ENCODE measurements at places on chromosomes 2 and 18. TPM values are rescaled to one million over a fixed set of nuclear protein-coding genes. Genes with fewer than 3 reads are reported as not detected.

GRCh38 chr18:22394428-22394827 is 23.3 kb downstream of the CTAGE1 start:
- no peak for DNase-seq

GRCh38 chr2:151033271-151034248 is 228.1 kb downstream of the RBM43 start:
- DNase-seq: no peak

DNA sequence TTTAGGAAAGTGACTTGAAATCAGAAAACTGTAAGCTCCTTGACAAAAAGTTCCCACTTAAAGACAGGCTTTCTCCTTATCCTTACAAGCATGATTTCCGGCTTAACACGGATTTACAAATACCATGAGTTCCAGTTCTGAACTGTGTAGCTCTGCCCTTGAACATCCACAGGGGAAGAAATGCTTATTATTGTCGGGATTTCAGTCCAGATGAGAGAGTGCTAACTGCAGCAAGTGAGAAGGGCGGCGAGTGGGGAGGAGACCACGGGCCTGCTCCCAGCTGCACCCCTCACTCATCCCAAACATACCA is 73.1 kb downstream of the LRRC30 start:
- no peak for DNase-seq

- no peak for DNase-seq
These were observed 187.1 kb downstream of the NR4A2 start for GRCh38 chr2:156145469-156145868.

DNA sequence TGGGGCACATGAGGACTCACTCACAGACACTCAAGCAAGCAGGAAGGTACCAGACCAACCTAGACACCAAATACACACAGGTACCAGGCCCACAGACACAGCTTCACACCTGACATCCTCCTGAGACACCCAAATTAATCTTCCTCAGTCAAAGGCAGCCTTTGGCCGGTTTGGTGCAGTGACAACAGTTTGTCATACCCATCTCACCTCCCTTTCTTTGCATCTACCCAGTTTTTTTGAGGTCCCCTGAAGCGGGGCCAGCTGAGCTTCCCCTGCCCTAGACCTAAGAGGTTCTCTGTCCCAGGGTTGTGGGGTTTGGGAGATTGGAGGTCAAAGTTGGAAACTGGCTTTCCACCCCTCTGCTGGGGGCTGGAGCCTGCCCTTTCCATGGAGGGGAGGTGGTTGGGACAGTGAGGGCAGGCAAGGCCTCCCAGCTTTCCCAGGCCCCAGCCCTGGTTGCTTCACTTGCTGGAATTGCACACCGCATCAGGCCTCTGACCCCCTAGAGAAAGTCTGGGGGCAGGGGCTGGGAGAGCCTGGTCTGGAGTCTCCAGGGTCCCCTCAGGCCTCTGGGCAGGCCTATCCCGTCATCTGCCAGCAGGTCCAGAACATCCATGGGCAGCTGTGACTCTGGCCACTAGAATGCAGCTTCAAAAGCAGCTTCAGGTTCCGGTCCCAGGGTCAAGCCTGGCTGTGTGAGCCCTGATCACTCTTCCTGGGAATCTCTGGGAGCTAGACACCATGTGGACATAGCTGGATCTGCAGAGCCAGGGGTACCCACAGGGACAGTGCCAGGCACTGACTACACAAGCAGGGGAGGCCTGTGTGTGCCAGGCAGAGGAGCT is 12.5 kb upstream of the TEX261 start:
- no peak for DNase-seq

- no peak for DNase-seq
These were observed 196.3 kb downstream of the LOXHD1 start for GRCh38 chr18:46460754-46461153.

- no peak for DNase-seq
These were observed 34.3 kb upstream of the RMP24 start for GRCh38 chr18:35938158-35938557.

DNA sequence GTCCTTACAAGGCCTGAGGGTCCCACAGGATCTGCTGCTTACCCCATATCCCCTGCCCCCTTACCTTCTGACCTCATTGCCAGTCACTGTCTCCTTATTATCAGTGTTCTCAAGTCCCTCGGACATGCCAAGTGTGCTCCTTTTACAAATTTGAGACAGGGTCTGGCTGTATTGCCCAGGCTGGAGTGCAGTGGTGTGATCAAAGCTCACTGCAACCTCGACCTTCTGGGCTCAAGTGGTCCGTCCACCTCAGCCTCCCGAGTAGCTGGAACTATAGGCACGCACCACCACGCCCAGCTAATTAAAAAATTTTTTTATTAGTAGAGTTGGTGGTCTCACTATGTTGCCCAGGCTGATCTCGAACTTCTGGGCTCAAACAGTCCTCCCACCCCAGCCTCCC is 141.0 kb downstream of the PHLPP1 start:
- no peak for DNase-seq

- DNase-seq: no peak
These were observed 37.6 kb upstream of the ACKR3 start for GRCh38 chr2:236531996-236532395.

DNA sequence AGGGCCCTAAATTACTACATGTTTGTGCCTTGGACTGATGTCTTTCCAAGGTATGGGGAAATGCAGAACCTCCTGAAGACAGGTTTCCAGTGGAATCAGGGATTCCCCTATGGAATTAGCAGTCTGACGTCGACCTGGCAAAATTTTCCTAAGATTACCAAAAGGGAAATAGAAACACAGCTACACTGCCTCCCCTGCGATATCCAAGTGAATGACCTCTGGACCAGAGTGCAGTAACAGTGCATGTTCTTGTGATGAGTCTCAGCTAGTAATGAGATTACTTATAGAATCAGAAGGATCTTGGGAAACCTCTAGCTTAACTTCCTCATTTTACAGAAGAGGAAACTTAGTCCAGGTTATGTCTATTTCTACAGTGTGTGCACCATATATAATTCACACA is 21.3 kb upstream of the CHST9 start:
- DNase-seq: peak; percentile 6

DNA sequence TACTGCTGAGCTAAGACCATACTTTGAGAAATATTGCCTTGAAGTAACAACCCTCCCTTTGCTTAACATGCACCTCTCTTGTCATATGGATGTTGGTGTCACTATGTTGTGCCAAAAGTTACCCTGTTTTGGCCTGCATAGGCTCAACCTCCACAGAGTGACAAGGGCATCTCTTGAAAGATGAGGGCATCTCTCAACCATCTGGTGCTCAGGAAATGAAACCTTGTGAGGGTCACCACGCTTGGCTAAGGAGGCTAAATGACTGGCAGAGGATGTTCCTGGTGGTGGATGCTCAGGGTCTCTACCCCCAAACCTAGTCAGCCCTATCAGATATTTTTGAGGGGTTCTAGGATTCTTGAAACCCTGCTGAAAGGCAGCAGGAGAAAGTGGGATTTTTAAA is 2.3 kb downstream of the LHCGR start:
- DNase-seq: no peak

DNA sequence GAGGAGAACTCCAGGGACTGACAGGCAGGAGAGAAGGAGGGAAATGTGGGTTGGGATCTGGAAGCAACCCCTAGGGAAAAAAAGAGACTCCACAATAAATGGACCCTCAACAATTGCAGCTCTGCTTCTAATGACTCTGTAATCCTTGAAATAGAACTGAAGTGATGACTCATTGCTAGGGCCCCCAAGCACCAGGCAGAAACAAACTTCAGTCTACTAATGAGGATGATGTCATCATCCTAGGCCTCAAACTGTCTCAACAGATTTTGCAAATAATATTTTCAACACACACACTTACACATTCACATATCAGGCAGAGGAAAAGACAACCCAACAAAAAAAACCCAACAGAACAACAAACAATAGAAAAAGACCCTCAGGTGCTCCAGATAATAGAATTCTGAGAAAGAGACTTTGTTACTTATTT is 143.3 kb downstream of the HDAC4 start:
- no peak for DNase-seq

DNA sequence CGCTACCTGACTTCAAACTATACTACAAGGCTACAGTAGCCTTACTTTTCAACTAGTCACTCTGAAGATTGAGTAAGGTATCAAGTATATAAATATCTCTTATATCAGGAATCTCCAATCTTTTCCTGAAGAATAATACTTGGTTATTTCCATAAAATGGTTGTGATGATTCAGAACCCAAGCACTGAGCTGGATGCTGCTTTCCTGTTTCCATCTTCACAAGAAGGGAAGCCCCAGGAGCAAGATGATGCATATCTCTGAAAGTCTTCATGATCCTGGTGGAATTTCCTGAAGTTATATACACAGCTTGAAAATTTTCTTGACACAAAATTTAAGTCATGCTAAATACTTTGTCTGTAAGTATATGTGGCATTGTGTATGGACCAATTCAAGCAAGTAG is 243.9 kb upstream of the TANK start:
- no peak for DNase-seq

- DNase-seq: no peak
These were observed 10.2 kb upstream of the CABYR start for GRCh38 chr18:24128700-24129099.

DNA sequence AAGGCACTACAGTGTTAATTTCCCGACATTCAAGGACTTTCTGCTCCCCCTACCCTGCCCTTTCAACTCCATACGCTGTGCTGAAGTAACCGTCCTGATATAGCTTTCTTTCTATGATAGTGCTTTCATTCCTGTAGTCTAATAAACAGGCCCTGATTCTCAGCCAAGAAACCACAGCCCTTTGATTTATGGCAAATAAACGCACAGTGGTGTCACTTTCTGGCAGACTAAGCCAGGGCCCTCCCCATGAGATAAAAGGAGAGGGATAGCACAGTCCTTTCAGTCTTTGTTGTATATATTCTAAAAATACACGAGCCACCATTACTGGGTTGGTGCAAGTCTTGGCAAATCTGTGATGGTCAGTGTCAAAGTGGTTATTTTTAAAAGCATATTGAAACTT is 291.2 kb downstream of the ALPK2 start:
- no peak for DNase-seq

DNA sequence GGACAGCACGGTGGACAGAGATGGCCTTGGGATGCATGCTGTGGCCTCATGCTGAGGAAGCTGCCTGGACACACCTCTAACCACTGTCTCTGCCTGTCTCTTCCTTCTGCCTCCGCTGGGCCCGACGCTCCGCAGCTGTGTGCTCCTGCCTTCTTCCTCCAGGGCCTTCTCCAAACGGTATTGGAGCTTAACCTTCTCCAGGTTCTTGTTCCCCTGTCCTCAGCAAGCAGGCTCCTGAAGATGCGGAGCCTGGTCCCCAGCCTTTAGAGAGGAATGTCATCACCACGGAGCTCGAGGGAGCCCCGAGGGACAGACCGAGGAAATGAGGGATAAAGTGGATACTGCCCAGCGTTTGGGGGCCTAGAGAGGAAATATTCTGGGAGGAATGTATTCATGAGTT is 155.1 kb downstream of the DYSF start:
- DNase-seq: no peak

DNA sequence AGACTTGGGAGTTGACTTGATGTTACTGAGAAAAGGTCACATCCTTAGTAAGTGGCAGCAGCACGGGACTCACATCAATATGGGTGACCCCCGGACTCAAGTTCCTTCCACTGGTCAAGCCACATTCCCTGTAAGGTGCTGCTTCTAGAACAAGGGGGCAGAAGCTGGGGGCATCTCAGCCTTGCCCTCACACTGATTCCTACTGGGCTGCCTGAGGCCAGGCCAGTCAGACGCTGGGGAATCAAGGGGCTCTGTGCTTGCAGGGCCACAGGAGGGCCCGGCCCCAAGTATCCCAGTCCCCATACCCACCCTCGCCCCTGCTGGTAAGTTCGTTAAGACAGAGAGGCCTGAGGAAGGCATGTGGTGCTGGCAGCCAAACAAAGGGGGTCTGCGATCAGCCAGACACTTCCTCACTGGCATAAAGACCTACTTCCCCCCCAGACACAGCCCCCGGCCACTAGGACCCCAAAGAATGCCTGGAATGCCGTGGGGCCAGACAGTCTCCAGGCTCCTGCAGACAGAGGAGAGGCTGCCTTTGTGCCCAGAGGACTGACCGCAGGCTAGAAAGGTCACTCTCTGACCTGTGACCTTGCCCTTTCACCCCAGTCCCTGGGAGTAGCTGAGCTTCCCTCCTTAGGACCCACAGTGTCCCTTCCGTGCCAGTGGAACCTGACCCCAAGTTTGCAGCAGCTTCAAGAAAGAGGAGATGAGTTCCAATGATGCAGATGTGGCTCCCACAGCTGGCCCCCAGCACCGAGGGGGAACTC is 83.6 kb downstream of the HS1BP3 start:
- DNase-seq: no peak

GRCh38 chr2:128451084-128452023 is 132.7 kb upstream of the HS6ST1 start:
- no peak for DNase-seq

GRCh38 chr18:46866523-46866922 is 50.8 kb downstream of the PIAS2 start:
- no peak for DNase-seq

DNA sequence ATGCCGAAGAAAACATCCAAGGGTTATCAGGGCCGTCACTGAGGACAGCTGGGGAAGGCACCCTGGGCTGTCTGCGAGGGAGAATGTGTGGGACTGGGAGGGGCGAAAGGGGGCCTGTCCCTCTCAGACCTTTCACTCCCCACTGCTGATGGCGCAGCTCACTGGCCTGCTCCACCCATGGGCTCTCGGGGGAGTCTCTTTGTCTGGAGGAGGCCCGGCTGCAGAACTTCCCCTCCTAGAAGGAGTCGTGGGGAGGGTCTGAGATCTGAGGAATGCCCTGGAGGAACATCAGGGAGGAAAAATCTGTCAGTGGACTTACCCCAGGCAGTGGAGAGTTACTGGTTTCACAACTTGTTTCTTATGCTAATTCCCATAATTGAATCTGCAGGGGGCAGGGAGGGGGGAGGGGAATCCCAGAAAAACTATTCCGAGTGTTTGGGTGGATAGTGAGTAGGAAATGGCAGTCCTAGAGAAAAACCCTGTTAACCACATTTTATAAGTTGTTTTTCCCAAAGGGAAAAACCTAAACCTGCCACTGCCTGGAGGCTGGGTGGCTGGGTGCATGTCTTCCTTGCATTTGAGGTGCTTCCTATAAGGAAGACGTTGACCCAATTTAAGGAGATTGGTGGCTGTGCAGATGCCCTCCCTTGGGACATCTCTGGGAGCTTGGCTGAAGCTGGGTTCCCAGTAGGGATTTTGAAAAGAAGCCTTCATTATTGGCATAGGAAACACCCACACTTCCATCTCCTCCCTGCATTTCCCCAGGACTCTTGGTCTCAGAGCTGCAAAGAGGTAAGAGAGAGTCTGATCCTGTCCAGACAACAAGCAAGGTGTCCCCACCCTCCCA is 11.7 kb upstream of the SEMA4C start:
- DNase-seq: no peak

RAB6C gene
- total RNA-seq: not detected

ST8SIA3 gene
- not detected for total RNA-seq

ANO7 gene
- total RNA-seq: 1.2 TPM

CYTIP gene
- 1.3 TPM for total RNA-seq

POTEC gene
- total RNA-seq: not detected

WDR12 gene
- 17.8 TPM for total RNA-seq

ACMSD gene
- 0.29 TPM for total RNA-seq

CCDC85A gene
- 0.07 TPM for total RNA-seq

SMCHD1 gene
- total RNA-seq: 32.8 TPM

SNORC gene
- total RNA-seq: 1.2 TPM

CRIM1 gene
- total RNA-seq: 123 TPM

All from epithelial cell of proximal tubule (primary cell).